ENCODE measurements at places on chromosomes 1 and 21.
A peak's percentile ranks its signal among the peaks of the same experiment; 100 is the strongest.

DNA sequence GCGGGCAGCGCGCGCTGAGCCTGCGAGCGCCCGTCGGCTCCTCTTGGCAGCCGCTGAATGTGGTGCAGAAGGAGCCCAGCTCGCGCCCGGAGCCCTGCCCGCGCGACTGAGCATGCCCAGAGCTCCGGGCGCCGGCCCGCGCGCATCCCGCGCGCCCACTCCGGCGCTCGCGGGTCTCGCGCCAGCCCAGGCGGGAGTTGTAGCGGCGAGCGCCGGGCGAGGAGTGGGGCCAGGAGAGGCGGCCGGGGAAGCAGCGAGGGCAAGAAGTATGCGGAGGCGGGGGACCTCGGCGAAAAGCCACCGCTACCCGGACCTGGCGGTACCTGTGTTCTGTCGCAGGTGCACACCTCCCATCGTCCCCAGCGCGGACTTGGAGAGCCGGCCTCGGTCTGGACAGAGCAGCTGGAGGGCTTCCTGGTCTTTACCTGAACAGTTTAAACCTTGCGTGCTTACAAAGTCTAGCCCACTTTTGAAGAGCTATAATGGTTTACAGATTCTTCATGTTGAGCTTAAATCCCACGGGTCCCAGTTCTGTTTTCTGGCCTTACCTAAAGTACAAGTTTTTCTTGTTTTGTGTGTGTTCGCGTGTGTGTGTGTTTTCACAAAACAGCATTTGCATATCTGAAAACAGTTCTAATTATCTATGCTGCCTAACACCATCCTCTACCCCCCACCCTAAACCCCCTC, at the start of gene DDAH1:
DDAH1 (minus strand) TSS at position 61 of the 687 bp plus-strand sequence. CDS start 114 bp downstream, outside the sequence.
- DNase-seq = no peak

DNA sequence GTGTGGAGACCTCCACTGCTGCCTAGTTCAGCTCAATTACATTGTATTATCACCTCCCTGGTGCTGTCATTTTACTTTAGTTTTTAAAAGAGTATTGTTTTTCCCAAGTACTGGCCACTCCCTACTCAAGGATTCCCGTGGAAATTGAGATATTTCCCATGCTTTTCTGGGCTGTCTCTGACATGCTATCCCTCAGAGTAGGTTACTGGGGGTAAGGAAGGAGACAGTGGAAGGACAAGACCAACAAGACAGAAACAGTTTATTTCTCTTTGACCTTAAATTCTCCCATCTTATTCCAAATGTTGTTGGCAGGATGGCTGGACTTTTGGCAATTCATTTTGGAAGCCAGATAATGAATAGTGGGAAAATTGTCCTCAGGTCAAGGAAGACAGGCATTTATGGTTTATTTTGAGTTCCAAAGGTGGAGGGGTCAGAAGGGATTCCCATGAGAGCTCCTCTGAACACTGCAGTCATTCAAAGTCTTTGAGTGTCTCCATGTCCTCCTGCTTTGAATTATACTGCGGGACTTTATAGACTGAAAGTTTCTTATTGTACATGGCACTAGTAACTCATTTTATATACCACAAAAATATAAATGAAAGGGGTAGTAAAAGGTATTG, 20.3 kb downstream of the RGS5 start:
- DNase-seq = no peak

GRCh38 chr1:109113590-109114341, at the start of gene ELAPOR1:
Gene ELAPOR1 (plus strand): TSS chr1:109114115. CDS start chr1:109114184, 69 bp downstream.
- DNase-seq = peak; percentile 60

DNA sequence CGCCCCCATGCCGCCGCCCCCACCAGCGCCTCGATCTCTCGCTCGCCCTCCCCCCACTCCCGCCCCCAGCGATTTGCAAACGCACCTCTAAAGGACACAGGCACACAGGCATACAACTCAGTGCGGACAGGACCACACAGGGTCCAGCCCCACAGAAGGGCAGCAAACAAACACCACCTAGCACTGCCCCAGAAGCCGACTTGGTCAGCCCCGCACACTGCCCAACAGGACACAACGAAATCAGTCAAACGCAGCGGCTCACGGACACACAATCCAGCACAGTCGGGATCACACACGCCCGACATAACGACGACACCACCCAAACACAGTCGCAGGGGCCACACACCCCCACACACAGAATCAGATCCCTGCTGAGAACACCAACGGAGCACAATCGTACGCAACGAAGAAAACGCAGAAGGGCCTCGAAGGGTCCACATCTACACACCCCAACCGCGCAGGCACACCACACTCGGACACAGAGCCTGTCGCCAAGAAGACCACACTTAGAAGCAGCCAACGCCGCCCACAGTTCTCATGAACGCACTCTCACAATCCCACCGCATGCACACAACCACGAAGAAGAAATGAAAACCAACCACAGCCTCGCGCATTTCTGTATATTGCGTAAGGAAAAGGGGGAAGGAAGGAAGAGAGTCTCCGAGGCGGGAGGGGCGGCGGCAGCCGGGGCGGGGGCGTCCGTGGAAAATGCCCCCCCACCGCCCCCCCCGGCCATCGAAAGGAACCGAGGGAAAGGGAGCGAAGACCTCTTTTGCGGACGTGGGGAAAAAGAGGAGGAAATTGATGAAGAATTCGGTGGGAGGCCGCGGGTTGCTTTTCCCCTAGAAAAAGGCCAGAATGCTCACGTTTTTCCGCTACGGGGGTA, 481 bp downstream of the TAL1 start:
- no peak for DNase-seq

GRCh38 chr1:207902566-207902965, 8.4 kb downstream of the CD34 start:
- DNase-seq = no peak

DNA sequence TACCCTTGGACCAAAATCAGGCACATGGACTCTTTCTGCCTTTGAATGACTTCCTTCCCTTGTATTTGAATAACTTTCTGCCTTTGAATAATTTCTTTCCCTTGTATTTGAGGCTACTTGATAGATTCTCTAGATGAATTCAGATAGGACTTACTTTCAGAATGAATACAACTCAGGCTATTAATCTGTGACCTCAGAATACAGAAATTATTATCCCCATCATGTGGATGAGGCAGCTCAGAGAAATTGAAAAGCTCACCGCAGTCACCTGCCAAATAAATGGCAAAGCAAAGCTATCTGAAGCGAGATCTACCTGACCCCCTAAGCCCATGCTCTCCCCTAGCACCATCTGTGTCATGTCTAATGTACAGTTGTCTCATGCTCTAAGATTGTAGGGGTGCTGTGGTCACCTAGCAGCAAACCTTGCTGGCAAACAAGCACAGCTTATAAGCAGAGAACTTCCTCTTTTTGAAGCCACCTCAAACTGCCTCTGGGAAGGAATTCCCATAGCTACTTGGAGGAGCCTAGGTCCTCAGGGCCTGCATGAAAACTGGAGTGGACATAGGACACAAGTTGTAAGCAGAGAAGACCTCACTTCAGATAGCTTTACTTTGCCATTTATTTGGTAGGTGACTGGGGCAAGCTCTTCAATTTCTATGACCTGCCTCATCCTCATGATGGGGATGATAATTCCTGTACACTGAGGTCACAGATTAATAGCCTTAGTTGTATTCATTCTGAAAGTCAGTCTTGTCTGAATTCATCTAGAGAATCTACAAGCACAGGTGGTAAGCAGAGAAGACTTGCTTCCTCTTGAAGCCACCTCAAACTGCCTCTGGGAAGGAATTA, 66.1 kb downstream of the FASLG start:
- no peak for DNase-seq

DNA sequence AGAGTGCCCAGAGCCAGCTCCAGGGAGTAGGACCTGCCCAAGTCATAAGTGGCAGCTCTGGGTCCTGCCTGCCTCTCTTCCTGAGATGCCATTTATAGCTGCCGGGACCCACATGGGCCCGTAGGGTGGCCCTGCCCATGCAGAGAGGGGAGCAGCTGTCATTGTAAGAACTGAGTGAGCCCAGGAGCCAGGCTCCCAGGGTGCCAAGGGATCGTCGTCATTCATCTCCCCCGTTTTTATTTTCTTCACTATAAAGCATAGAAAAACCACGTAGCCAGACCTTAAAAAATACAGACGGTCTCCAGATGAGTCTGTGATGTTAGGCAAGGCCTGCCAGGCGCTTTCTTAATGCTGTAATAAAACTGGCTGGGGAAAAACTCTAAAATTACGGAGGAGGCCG, 90.7 kb downstream of the IGSF21 start:
- DNase-seq = no peak

DNA sequence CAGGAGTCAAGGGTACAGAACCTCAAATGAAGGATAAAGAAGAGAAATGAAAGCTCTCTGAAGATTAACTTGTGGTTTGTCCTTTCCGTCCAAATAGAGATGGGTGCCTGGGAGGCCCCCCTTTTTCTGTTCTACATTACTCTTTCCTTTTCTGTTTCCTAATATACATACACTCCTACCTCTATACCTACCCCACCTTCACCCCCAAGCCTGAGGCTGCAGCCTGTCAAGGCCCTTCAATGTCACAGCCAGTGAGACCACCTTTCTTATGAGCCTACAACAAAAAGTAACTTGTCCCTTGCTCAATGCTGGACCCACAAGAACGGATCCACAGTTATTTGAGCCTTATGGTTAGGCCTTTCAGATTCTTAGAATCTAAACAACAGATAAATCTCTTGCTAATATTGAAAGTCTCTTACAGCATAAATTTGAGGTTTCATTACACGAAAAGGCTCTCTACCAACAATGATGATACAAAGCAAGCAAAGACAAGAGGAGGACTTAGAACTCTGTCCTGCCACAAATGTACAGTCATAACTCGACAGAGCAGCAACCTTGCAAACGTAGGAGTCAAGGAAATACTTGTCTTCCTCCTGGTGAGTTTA, 4.1 kb upstream of the TRAF3IP3 start:
- DNase-seq = no peak
